ENCODE measurements at places on chromosomes 3 and 15.

GRCh38 chr3:4322635-4323034 is 19.5 kb downstream of the SETMAR start:
- DNase-seq, result no peak

- no peak for DNase-seq
Observed at GRCh38 chr3:100852840-100853239, 140.4 kb downstream of the ABI3BP start.

DNA sequence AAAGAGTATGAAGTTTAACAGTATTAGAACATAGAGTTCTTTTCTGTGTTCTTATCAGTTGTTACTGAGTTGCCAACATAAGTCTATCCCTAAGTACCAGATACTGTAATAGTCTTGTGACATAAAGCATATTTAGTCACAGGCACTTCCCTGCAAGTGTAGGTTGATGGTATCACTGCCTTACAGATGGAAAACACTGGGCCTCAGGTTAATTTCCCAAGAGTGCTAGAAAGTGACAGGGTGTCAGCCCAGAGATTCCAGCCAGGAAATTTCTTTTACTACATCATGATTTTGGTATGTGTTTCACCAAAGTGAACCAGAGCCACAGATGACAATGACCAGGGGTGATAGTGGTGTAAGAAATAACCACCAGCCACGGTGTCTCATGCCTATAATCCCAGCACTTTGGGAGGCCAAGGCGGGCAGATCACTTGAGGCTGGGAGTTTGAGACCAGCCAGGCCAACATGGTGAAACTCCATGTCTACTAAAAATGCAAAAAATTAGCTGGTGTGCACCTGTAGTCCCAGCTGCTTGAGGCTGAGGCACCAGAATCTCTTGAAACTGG is 3.2 kb downstream of the EIF1B start:
- DNase-seq, result no peak

DNA sequence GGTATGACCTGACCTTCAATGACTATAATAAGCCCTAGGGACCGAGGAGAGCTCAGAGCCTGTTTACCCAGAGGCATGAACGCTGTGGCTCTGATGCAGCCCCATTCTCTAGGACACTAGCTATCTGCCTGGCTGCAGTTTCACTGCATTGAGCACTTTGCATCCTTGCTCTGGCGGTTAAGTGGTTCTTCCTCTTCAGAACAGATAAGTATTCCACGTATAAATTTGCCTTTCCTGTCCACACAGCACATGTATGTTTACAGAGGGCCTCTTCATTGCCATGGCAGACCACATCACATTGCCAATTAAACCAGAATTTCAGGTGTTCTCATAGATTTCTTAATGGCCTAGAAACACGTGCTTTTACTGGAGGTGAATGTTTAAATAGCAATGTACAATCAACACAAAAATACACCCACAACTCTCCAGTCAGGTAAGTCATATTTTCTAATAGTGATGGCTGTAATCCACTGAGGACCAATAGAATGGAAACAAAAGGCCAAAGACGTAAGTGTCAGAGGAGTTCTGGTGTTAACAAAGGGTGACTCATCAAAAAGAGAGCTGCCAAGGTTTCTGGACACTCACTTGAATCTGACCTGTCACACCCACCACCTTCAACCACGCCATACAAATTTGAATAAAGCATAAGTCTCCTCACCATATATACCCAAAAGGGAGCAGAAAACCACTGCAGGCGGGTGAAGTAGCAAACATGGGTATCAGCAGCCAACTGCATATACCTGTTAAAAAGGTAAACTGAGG is 553.4 kb downstream of the OCA2 start:
- DNase-seq, result no peak

DNA sequence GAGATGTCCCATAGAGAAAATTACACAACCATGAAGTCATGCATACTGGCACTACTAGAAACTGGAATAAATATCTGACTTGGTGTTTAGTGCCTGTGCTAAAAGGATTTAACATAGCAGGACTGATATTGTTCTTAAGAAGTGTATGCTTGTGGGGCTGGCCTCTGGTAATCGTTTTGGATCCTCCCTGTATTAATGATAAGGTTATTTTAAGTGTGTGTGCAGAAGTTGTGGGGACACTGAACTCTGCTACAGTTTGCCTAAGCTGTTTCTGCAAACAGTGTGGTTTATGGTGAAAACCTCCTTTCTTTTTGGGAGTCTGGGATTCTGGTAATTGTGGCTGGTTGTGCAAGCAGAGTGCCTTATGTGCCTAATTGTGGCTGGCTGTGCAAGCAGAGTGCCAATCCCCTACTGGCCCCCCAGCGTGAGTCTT is 120.8 kb downstream of the CLASP2 start:
- no peak for DNase-seq

- DNase-seq, result no peak
Observed at GRCh38 chr15:57915827-57916531, 149.5 kb downstream of the ALDH1A2 start.

GRCh38 chr3:196654006-196654734 is 14.7 kb downstream of the NRROS start:
- DNase-seq, result no peak

DNA sequence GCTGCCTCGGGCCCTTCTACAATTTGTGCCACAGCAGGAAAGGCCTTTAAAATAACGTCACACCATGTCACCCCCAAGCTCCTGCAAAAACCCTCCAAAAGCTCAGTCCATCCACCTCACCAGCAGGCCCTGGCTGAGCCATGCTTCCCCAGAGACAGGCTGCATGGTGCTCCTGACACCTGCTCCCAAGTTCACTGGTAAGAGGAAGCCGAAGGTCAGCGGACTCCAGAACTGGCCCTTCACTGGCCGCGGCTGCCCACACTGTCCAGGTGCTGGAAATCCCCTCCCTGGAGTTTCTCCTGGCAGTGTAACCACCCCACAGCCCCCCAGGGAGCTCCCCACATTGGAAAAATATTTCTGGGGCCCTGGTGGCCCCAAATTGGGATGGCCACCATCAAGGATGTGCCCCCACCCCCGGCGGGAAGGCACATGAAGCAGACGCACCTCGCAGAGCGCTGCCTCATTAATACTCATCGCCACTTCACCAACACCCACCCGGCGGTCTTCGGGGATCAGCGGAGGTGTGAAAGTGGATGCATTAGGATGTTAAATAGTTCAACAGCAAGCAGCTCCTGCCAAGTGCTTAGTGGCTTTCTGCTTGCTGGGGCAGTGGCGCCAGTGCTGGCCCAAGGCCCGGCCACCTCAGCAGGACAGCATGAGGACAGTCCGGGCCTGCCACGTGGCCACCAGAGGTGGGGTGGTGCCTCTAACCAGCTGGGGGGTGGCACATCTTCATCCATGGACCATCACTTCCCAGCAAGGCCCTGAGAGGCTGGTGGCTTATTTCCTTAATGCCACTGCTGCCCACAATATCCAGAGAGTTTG is 146.1 kb upstream of the IQSEC1 start:
- DNase-seq, result no peak

DNA sequence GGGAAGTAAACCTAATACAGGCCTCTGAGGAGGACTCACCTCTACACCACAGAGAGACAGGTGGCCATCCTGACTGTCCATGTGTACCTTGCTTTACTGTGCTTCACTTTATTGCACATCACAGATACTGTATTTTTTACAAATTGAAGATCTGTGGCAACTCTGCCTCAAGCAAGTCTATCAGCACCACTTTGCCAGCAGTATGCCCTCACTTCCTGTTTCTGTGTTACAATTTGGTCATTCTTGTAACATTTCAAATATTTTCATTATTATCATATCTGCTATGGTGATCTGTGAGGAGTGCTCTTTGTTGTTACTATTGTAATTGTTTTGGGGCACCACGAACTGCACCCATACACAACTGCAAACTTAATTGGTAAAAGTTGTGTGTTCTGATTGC is 78.0 kb downstream of the BBX start:
- DNase-seq, result no peak

DNA sequence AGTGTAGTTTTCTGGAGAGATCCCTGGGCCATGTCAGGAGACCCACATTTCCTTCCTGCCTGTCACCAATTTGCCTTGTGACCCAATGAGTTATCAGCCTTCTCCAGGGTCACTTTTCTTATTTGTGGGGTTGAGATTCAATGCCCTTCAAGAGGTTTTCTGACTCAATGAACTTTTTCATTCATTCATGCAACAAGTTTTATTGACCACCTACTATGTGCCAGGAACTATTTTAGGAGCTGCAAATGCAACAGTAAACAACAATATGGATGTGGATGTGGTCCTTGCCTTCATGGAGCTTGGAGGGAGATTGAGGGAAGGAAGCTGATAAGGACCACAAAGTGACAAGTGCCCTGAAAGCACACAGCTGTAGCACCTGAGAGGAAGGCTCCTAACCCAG is 142.8 kb downstream of the OPA1 start:
- no peak for DNase-seq

DNA sequence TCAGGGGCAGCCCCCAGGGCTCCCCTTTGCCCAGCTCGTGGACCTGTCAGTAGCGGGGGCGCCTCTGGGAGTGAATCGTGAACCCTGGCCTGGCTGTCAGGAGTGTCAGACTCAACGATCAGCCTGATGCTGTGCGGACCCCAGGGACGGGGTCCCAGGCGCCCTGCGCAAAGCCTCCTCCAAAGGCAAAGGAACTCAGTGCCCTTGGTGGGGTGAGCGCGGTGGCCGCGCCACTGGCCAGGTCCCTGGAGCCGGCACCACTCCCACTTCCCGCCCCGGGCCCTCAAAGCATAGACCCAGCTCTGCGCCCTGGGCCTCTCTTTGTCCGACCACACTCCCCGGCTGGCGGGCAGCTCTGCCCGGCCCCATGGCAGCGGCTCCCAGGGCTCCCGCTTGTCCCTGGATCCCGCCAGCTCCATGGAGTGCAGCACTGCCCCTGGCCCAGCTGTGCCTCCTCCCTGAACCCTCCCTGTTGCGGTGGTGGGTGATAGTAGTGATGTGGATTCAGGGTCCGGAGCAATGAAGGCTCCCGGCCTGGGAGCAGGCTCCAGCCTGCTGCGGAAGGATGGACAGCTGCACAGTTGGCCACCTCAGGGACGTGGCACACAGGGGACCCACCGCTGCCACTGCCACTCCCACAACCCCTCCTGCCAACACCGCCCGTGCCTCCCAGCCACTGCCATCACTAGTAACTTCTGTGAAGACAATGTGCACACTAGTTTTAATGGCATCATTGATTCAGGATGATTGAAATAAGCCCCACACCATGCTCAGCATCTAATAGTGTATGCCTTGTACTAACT is 263.8 kb downstream of the ZBBX start:
- DNase-seq, result no peak

DNA sequence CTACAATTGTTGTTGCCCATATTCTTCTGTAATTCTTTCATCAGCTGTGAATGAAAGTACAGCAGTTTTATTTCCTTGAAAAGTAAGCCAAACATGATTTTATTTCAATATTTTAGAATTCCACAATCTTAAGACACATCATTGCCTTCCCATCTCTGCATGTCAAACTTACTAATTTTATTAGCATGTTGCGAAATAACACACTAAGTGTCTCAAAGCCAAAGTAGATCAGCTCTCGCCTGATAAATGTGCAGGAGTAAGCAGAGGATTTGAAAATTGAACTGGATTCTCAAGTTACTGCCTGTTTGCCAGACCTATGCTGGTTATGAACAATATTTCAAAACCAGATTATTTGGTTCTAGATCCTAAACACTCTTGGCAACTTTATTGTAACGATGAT is 25.7 kb downstream of the TGFBR2 start:
- no peak for DNase-seq

- no peak for DNase-seq
Observed at GRCh38 chr15:29937956-29938355, 115.7 kb upstream of the TJP1 start.

DNA sequence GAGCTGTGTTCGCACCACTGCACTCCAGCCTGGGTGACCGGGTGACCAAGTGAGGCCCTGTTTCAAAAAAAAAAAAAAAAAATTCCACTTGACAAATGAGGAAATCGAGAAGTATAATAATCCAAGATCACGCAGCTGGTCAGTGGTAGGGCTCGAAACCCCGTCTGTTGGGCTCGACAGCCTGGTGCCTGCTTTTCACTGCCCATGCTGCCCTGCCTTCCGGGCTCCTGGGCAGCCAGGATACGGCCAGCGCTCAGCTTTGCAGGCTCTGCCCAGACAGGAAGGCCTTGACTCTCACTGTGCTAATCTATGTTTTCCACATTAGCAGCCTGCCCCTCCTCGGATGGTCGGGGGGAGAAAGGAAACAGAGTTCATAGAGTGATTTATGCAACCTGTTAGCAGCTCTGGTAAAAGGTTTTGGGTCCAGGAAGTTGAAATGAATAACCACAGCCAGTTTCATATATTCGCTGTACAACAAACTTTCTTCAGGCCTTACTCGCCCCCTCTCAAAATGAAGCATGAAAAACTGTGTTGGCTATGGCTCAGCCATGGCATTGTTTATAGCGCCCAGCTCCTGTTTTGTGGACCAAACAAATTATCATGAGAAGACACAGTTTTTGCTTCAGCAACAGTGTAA is 108.8 kb downstream of the XXYLT1 start:
- DNase-seq, result peak; percentile 33

- no peak for DNase-seq
Observed at GRCh38 chr15:77516786-77517185, 96.1 kb downstream of the HMG20A start.

- no peak for DNase-seq
Observed at GRCh38 chr3:175356899-175357324, 497.8 kb downstream of the NAALADL2 start.

DNA sequence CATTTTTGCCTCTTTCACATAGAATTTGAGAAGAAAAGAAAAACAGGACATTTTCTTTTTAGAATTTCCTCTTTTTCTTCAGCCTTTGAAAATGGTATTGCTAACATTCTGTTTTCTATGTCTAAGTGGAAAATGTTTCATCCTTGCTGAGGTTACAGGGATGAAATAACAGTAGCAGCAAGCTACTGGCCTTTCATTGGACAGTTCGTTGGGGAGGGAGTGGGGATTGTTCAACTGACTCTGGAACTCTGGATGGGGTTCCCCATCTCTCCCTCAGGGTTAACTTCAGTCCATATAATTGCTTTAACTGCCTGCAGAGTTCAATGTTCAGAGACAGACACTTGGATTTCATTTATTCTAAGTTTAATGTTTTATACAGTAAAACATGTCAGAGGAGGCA is 346.0 kb downstream of the NLGN1 start:
- no peak for DNase-seq

- peak; percentile 17 for DNase-seq
Observed at GRCh38 chr15:95284933-95285421, 1045.5 kb upstream of the NR2F2 start.

DNA sequence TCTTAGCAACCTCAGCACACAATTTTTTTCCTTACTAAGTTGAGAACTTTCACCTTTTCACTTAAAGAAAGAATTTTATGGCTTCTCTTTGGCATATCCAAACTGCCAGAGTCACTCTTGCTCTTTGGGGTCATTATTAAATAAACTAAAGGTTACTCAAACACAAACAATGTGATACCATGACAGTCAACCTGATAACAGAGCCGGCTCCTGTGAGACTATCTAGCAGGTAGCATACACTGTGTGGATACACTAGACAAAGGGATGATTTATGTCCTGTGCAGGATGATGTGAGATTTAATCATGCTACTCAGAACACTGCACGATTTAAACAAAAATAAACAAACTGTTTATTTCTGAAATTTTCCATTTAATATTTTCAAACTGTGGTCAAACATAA is 35.6 kb downstream of the LRRFIP2 start:
- no peak for DNase-seq

- DNase-seq, result no peak
Observed at GRCh38 chr3:45683417-45684326, 5.5 kb upstream of the SACM1L start.

- no peak for DNase-seq
Observed at GRCh38 chr3:49563040-49563578, 8.8 kb downstream of the BSN start.

- DNase-seq, result peak; percentile 71
Observed at GRCh38 chr3:46829699-46830208, 33.5 kb downstream of the MYL3 start.
